SW480 (cell line): ENCODE measurements at places on chromosomes 16 and 17.

- no peak for DNase-seq
Measured at GRCh38 chr16:9092282-9092977, 986 bp downstream of the HAPSTR1 start.

GRCh38 chr16:4597174-4597573 is 17.5 kb downstream of the UBALD1 start:
- no peak for DNase-seq

DNA sequence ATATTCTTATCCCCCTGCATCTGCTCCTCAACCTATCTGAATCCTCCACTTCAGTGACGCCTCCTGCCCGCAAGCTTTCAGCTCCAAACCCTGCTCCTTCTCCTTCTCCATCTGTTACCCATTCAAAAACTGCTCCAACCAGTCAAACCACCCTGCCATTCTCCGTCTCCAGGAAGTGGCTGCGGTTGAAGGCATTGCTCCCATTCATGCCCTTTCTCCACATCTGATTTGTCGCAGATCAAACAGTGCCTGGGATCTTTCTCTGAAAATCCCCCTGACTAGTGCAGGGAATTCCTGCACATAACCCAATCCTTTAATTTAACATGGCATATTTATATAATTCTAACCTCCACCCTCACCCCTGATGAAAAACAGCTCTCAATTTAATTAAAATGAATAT is 56.3 kb downstream of the SLFN5 start:
- no peak for DNase-seq

DNA sequence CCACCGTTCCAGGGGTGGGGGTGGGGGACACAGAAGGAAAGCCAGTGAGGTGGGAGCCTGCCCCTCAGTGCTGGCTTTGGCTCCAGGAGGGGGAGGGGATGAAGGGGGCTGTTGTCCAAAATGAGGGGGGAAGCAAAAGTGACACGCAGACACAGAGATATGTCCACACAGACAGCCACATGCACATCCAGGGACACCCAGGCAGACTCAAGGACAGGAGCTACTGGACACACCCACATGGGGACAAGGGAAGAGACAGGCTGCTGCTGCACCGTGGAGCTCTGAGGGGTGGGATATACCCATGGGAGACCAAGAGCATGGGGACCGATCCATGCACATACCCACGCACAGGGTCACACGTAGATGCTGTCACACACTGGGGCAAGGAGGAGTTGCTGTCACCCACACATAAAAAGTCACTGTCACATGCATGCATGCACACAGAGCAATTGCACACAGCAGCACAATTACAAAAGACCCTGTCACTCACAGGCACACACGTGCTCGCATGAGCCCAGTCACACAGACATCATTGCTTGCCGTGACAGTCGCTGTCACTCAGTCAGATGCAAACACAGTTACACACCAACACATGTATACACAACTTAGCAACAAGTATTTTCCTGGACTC is 1.3 kb downstream of the THRA start:
- DNase-seq: no peak

GRCh38 chr17:16905593-16906191 is 66.2 kb downstream of the TNFRSF13B start:
- peak; percentile 52 for DNase-seq

GRCh38 chr16:1929105-1929504 is 10.9 kb upstream of the HS3ST6 start:
- DNase-seq: no peak

GRCh38 chr17:60468371-60468770 is 46.1 kb downstream of the CHCT1 start:
- no peak for DNase-seq

- no peak for DNase-seq
Measured at GRCh38 chr17:77770331-77771105, 188.0 kb upstream of the TNRC6C start.

DNA sequence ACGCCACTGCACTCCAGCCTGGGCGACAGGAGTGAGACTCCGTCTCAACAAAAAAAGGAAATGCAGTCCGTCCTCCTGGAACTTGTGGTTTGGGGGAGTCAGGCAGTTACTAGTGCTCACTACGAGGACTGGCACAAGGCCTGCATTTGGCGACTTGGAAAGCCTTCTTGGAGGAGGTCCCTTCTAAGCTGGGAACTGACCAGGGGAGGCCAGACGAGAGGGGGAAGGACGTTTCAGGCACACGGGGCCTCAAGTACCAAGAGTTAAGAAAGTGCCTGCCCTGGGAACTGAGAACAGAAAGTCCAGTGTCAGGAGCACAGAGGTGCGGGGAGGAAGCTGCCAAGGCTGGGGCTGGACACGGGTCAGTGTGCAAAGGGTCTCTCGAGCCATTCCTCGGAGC is 89.9 kb downstream of the ABR start:
- no peak for DNase-seq

- DNase-seq: no peak
Measured at GRCh38 chr17:3502466-3502865, 26.7 kb downstream of the ASPA start.

GRCh38 chr17:15502369-15503112 is 35.1 kb upstream of the CDRT4 start:
- peak; percentile 74 for DNase-seq

GRCh38 chr17:44315760-44316731 is 7.6 kb downstream of the RUNDC3A start:
- no peak for DNase-seq

DNA sequence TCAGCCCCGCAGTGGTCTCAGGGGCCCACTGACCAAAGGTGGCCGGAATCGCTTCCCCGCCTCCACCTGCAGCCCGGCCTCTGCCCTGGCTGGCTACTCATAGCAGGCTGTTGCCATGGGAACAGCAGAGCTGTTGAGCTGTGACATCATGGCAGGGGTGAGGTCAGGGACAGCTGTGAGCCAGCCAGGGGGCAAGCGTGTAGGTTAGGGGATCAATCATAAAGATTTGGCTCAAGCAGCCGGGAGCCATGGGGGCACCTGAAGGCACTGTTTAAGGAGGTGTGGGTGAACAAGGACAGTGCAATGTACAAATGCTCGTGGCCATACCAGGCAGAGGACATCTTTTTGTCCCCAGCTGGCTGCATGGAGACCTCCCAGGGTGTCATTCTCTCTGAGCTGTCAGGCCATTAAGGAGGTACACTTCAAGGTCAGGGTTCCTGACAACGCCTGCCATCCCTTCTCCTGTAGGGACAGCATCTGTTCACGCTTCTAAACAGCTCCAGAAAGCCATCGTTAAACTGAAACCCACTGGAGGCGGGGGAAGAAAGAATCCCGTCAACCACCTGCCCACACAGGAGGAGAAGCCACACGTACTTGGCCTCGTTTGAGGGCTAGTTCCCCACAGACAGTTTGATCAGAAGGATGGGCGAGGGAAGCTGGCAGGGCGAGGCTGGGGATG is at the start of gene CEP295NL:
Gene CEP295NL, minus strand, starts transcription at position 101 of the 679 bp plus-strand sequence. CDS start 1,373 bp downstream, outside the sequence.
- no peak for DNase-seq

GRCh38 chr17:77146882-77147281 is 6.1 kb downstream of the SEC14L1 start:
- DNase-seq: no peak

DNA sequence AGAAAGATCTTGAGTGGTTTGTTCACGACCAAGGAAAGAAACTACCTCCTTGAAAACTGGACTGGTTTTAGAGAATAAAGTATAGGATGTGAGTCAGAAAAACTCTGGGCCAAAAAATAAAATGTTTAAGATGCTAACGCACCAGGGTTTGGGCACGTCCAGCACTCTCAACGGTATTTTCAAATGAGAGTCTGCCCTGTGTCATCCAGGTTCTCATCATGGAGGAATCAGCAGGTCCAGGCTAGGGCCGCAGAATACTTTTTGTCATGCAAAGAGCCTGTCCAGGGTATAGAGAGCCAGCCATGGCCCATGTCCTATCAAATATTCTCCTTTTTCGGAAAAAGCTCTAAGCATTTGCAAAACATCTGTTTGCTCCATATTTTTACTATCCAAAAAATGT is 2.4 kb downstream of the NXN start:
- no peak for DNase-seq

DNA sequence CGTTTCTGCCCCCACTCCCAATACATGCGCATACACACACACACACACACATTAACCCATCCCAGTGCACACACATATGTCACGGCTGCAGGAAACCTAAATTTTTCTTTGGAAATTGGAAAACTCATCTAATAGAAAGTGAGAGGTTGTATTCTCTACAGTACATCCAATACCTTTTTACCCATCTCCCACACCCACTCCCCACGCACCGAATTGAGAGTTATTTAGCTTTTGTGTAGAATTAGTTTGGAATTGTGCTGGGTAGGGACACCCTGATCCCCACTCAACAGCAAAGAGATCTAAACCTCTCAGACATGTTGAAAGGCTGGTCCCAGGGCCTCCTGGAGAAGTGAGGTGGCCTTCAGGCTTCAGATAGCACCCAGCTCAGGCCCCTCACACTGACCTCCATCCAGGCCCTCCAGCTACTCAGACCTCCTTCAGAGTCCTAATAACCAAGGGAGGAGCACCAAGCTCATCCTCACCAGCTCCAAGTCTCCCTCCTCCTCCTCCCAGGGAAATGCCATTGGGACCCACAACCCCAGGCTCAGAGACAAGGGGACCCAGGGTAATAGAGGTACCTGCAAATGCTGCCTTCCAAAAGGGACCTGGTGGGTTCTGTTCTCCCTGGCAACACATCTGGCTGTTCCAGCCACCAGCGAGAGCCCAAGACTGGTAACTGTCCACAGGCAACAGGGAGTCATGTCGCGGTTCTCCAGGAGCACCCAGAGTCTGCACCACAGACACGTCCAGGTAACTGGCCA is 955 bp downstream of the HOXB13 start:
- no peak for DNase-seq

- DNase-seq: no peak
Measured at GRCh38 chr16:15856182-15856581, 646 bp downstream of the MYH11 start.

DNA sequence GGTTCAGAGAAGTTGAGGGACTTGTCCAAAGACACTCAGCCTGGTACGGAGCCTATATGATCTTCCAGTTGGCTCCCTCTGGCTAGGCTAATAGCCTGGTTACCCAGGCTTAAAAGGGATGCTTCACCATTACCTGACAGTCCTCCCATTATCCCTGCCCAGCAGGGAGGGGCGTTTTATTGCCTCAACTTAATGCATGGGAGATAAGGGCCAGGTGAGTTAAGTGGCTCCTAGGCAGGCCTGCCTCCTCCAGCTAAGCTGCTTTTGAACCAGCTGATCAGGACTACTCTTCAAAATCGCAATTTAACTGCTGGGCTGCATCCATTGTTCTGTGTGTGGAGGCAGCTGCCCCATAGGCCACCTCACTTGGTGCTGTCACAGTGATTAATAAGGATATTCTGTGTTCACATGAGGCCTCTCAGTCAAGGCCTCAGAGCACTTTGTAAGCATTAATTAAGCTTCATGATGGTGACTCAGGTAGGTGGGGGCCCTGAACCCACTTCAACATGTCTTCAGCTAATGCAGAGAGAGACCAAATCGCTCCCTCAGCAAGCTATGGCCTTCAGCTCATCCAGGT is 27.9 kb downstream of the SMPD3 start:
- DNase-seq: no peak

DNA sequence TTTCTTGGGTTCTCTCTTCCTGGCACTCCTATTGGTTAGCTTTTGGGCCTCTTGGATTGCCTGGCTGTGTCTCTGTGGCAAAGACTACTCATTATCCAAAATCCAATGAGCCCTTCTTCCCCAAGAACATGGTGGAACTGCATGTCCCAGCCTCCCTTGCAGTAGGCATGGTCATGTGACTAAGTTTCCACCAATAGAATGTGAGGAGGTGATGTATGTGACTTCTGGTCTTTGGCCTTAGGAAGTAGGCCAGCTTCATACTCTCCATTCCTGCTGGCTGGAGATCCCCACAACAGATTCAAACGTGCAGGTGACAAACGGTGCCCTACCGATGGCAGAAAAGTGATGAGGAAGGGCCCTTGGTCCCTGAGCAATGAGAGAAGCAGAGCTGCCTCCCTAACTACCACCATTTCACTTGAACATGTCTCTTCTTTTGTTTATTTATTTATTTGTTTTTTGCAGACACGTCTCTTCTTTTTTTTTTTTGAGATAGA is 17.3 kb upstream of the SPN start:
- peak; percentile 37 for DNase-seq

DNA sequence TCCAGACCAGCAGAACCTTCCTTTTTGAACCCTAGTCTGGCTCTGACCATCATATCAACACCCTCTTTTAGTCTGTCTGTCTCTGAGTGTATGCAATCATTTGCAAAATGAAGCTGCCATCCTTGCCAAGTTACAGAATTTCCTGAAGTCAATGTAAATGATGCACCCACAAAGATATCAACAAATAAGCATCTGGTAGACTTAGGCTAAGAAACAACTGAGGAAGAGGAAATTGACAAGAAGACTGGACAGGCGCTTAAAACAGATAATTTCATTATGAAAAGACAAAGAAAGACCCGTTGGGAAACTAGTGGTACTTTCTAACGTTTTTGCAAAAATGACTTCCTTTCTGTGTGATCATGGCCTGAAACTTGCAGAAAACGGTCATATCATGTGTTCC is 24.7 kb upstream of the CIITA start:
- DNase-seq: no peak

DNA sequence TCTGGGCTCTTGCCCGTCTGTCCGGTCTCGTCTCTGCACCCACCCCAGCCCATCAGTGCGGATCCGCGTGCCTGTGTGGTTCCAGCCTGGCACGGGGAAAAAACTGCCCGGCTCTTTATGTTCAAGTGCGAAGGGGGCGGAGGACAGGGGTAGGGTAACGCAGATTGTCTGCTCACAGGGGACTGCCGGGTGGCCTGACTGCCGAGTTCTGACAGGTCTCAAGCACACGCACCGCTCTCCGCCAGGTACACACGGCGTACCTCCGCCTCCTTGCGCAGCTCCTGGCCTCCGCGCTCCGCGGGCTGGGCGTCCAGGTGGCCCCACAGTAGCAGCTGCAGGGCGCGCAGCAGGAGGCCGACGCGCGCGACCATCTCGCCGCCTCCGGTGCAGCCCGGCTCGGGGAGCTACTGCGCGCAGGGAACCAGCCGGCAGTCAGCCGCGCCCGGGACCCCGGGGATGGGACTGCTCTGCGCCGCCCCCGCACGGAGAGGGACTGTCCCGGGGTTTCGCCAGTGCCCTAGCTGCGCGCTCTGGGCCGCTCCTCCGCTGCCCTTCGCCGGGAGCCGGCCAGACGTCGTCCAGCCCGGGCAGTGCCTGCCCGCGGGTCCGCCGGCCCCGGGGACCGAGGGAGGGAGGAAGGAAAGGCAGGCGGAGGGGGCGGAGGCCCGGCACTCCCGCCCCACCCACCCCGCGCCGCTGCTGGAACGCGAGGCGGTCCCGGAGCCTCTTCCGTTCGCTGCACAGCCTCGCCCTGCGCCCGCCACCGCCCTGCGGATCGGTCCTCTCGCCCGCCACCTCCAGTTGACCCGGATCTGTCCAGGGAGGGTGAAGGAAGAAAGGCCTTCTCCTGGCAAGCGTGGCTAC is at the start of gene MMP28:
Gene MMP28, minus strand, starts transcription at position 635 of the 864 bp plus-strand sequence. Its CDS starts 264 bp downstream, at position 371.
- DNase-seq: peak; percentile 52
